ENCODE measurements at places on chromosomes 7 and 10.

- no peak for DNase-seq
Measured at GRCh38 chr10:2963889-2964631, 103.3 kb upstream of the PFKP start.

GRCh38 chr7:115574681-115575291 lies 455.8 kb downstream of the TFEC start:
- DNase-seq = no peak

- DNase-seq = no peak
Measured at GRCh38 chr7:42292991-42293521, 56.0 kb upstream of the GLI3 start.

DNA sequence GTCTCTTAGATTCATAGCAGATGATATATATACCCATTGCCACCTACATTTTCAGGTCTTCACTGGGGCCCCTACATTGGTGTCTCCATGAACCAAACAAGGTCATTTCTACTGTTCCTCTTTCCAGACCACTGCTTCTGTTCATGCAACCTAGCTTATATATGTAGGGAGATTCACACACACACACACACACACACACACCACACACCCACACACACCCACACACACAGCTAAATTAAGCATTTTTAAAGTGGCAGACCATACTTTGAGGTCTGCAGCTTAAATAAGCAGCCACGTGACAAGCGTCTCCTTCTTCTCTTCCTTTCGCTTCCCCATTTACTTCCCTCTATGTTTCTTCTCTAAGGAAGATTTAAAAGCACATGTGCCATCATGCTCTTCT lies 70.0 kb upstream of the CC2D2B start:
- DNase-seq = no peak

GRCh38 chr7:37419496-37419895 lies 29.2 kb downstream of the ELMO1 start:
- DNase-seq = no peak

GRCh38 chr7:141700848-141701371 lies 1.1 kb downstream of the DENND11 start:
- DNase-seq = peak; percentile 1

DNA sequence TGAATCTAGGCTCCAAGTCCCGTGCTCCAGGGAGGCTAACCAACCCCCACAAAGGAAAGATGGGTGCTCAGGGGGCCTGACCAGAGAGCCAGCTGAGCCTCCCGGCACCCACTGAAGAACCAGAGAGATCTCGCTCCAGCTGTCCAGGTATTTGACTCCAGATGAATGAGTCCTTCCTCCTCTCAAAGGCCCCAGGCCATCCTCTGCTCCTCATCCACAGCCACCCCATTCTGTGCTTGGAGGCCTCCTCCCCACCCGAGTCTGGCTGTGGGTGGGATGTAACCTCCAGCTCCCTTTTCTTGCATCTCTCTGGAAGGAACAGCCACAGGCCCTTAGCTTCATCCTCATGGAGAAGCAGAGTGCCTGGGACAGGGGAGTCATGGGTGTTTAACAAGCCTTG lies 44.6 kb downstream of the VSTM4 start:
- DNase-seq = no peak

- DNase-seq = no peak
Measured at GRCh38 chr7:341841-342638, 52.1 kb downstream of the FOXL3 start.

- DNase-seq = no peak
Measured at GRCh38 chr7:120273476-120273975, 551 bp downstream of the KCND2 start.

GRCh38 chr10:132275426-132276178 lies 32.1 kb downstream of the STK32C start:
- no peak for DNase-seq

DNA sequence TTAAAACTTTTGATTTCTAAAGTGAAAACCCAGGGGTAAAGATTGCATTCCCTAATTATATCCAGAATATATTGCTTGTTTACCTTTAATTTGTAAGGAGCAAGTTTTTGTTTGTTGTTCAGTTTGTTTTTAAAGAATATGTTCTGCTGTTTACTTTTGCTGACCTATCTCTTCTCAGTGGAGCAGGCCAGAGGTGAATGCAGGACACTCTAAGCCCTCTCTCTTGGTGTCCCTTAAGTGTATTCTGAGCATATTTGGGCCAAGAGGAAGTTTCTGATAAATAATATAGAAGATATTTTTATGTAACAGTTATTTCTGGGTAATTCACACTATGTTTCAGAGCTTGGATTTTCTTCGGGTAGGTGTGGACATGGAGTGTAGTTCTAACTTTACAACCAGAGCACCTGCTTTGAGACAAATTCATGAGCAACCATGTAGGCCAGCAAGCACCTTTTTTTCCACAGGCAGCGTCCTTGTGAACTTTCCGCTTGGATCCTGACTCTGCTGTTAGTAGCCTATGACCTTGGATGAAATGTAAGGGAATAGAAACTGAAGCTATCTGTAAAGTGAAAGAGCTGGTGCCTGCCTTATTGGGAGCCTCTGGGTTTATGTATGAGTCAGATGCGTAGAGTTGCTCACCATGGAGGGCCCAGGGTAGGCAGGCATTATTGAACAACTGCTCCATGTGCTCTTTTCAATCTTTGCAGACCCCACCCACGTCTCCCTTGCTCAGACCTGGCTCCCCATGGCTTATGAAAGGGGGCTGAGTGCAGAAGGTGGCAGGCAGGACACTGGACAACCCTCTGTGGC lies 16.1 kb downstream of the OGDH start:
- no peak for DNase-seq

DNA sequence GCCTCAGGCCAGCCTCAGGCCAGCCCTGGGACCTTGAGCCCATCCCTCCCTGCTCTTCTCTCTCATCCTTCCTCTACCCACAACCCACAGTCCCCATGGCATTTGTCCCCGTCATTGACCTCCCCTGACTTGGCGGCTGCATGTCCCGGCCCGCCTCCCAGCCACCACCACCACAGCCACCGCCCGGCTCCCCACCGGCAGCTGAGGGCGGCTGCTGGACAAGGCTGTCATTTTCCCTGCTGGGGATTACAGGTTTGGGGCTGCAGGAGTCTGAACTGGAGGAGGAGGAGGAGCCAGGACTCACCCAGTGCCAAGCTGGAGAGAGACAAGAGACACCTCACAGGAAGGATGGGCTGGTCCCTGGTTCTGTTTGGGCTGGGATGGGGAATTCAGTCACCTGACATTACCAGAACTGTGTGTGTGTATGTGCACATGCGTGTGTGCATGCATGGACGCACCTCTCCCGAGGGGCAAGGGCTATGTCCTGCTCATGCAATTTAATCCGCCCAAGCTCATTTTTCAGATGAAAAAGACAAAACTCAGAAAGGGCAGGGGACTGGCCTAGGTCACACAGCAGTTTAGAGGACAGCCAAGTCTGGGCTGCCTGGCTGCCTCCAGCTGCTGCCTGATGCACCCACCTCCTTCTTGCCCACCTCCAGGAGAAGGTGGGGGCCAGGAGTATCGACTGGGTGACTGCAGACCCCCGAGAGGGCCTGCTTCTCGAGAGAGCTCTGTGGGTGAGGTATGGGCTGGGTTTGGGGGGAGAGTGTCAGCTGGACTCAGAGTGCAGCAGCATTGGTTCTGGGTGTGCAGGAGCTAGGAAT lies 113.1 kb downstream of the ZMIZ1 start:
- DNase-seq = no peak

DNA sequence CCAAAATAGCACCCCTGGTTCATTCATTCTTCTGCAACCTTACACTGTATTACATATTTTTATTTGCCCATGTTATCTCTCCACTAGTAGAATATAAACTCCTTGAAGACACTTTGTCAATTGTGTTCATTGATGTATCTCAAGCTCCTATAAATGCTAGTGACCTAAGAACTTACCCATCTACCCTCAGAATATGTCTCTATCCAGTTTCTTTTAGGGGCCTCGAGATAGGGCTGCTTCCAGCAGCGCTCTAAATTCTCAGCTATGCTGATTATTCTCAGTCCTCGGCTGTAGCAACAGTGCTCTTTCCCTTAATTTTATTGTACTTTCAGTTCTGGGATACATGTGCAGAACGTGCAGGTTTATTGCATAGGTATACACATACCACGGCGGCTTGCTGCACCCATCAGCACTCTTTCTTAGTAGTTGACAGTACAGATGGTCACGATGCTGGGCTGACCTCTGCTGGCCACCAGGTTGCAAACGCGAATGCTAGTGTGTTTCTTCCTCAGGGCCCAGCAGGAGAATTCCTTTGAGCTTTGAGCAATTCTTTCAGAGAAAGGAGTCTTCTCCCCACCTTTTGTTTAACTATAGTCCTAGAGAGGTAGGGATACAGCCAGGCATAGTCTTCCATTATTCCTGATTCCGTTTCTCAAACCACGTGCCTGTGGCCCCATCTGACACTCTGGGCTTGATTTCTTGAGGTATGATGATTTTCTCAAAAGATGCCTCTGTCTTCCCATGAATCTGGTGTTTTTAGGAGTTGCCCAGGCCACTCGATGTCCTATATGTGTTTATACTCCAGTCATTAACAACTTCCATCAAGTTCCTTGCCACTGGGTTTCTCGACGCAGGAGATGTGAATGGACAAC lies 49.1 kb upstream of the CDC14C start:
- no peak for DNase-seq

- no peak for DNase-seq
Measured at GRCh38 chr10:113336549-113337130, 216.2 kb upstream of the HABP2 start.

- DNase-seq = no peak
Measured at GRCh38 chr10:34547291-34547690, 267.8 kb downstream of the PARD3 start.

DNA sequence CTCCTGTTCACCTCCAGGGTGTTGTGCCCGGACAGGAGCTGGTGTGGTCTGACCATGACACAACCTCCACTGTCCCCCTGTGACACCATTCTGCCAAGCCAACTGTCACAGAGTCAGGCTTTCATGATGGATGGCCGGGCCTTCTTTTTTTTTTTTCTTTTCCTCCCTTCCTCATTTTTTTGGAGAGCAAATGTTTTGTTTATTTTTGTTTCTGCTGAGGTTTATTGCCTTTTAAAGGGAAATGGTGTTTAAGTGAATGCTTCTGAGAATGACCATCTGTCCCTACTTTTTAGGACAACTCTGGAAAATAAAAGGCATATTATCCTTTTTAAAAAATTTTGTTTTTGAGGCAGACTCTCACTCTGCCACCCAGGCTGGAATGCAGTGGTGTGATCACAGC lies 115.1 kb upstream of the NPS start:
- DNase-seq = no peak

DNA sequence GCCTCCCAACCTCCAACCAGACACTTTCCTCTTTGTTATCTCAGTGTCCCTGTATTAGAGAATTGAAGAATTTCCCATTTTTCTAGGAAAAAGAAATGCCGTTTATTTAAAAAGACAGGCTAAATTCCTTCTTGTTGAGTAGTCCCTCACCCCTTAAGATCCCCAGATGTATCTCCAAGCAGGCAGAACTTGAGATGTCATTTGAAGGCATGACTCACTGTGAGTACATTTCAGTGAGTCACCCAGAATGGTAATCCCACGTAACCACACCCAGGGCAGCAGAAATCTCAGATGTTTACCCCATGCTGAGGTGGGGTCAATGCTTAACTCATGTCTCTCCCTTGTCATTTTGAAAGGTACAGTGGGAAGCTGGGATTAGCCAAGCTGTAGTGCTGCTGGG lies 4.4 kb downstream of the ZNF655 start:
- peak; percentile 8 for DNase-seq

GRCh38 chr7:102180727-102181126 lies 105.9 kb upstream of the SH2B2 start:
- no peak for DNase-seq

DNA sequence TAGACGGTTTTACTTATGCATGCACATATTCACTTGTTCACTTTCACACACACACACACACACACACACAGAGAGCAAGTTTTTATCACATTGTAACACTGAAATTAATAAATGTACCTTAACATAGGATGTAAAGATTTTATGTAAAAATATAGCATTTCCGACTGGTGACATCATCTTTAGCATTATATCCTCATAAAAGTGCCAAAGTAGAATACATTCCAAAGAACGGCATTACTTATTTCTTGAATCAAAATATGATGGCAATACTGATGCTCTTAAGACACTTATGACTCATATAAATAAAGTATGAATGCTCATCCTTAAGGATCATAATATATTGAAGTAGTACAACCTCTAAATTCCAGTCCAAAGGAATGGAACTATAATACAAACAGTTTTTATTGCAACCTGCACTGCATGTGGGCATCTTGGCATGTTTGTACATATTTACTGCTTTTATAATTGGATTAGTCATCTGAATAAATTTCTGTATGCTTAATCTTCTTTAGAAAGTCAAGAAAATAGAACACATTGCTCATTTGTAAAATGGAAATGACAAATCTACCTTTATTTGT lies 290.0 kb upstream of the SEMA3A start:
- no peak for DNase-seq

- DNase-seq = no peak
Measured at GRCh38 chr10:121715076-121715475, 116.8 kb upstream of the FGFR2 start.

GRCh38 chr7:139034336-139034735 lies 1.5 kb downstream of the ZC3HAV1L start:
- DNase-seq = no peak
